ENCODE measurements at places on chromosomes 5 and 9.

GRCh38 chr5:93277051-93277450 is 304.0 kb downstream of the NR2F1-AS1 start:
- DNase-seq, result no peak

GRCh38 chr5:73215891-73216610 is 43.1 kb downstream of the TMEM174 start:
- peak; percentile 58 for DNase-seq

- no peak for DNase-seq
These were observed 169.4 kb downstream of the TLE1 start for GRCh38 chr9:81519816-81520495.

DNA sequence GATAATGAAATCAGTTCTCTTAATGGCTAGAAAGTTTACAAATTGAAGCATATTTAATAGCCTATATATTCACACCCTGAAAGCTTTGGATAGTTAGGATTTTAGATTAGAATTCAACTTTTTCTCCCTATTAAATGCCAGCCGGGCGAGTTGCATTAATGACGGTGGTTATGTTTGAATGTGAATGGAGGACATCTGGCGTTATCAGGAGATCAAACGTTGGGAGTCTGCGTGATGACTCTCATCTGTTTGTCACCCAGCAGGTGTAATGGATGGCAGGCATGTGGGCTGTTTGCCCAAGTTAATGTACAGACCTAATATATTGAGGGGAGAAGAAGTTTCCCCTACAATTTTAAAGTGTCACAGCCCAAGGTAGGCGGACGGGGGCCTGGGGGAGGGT is 1227.7 kb upstream of the WWC1 start:
- DNase-seq, result no peak

DNA sequence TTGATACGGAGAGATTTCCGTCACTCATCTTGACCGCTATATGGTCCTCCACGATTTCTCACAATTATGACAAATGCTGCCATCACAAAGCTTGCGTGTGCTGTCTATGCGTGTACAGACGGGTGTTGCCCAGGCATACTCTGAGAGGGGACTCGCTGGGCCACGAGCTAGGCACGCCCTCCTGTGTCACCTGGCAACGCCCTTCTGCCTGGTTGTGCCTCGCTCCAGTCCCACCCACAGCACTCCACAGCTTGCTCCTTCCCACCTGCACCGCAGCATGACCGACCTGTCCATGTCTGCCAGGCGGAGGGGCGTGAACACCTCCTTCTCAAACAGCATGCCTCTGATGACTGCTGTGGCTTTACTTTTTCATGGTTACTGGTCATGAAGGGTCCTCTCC is 55.6 kb downstream of the CAMSAP1 start:
- DNase-seq, result no peak

DNA sequence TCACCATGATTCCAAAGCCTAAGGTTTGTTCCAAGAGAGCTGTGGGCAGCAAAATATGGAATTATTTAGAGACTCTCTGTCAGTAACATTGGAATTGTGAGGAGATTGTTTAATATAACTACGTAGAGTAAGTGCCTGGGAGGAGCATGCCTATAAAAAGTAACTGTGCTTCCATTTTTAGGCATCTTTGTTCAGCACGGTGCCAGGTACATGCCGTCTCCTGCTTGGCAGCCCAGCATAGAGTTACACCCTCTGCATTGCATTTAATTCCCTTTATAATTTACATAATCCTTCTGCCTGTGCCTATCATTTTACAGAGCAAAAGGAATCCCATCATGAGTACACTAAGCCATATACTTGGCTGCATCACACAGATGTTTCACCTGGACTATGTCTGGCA is 32.1 kb upstream of the ALDH1A1 start:
- no peak for DNase-seq

DNA sequence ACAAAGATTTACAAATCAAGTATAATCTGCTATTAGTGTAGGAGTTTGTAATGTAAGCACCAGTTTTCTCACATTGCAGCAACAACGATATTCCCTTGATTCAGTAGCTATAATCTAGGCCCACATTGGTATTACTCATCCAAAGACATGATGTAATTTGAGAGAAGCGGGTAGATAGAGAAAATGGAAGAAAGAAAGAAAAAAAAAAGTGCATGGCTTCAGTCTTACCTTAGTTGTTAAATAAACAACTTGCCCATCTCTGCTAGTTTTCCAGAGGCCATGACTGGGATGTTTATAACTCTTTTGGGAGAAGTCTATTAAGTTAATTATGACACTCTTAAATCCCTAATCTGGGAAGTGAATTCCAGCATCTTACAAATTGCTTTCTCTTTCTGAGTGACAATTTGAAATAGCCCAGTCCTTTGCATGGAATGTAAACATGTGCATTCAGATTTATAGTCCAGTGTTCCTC is 2.8 kb downstream of the MELK start:
- DNase-seq, result no peak
